ENCODE measurements at places on chromosomes 6 and 20.

GRCh38 chr6:119028091-119028490, 50.4 kb downstream of the FAM184A start:
- no peak for DNase-seq

DNA sequence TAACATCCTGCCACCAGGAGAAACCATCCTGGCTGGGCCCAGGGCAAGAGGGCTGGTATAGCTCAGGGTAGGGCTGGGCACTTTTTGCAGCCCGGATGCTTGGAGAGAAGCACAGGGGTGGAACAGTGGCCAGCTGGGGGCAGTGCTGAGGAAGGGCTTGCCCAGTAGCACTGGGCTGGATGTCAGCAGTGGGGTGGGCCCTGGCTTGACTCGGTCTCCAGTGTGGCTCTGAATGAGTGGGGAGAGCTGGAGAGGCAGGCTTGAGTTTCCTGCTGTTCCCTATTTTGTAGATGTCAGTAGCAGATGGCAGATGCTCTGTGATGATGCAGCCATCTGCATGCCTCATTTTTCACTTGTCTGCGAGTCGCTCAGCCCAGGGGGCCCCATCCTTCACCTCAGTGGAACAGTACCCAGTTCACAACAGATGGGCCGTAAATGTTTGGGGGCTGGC, 56.3 kb upstream of the TULP1 start:
- DNase-seq: no peak

DNA sequence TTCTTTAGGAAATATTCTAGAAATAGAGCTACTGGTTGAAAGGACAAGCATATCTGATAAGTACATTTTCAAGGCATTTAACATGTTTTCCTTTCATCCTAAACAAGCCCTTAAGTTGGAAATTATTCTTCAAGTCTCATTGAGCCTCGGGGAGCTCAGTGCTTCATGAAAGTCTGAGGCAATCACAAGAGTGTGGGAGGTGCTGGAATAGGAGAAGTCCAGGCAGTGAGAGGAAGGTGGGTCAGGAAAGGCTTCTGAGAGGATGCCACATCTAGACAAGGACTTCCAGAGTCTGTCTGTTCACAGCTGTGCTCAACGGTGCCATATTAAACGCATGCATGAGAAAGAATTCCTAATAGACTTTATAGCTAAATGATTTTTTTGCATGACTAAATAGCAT, 69.8 kb downstream of the CD83 start:
- no peak for DNase-seq

DNA sequence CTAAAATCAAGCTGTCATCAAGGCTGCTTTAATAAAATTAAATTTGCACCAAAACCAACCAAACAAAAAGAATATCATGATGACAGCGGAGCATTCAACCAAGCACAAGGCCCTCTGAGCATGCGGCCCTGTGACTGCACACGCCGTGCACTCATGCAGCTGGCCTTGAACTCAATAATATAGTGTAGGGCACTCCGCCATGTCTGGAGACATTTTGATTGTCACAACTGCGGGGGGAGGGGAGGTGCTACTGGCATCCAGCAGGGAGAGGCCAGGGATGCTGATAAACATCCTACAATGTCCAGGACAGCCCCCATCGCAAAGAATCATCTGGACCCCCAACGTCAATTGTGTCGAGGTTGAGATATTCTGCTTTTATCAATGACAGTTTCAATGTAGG, 9.7 kb downstream of the MOCS3 start:
- DNase-seq: no peak

- DNase-seq: no peak
Measured at GRCh38 chr6:24428615-24429014, 25.9 kb downstream of the MRS2 start.

DNA sequence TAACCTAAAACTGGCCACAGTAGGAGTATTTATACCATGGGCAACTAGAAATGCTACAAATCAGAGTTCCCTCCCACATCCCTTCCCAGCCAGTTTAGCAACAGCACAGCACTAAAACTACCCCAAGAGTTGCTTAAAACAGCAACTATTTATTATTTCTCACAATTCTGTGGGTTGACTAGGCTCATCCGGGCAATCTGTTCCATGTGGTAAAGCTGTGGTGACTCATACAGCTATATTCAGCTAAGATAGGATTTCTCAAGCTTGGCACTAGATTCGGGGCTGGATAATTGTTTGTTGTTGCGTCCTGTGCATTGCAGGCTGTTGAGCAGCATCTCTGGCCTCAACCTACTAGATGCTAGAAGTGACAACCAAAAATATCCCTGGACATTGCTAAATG, 8.6 kb upstream of the HECA start:
- DNase-seq: no peak

- no peak for DNase-seq
Measured at GRCh38 chr20:31576751-31577150, 28.3 kb upstream of the ID1 start.

- no peak for DNase-seq
Measured at GRCh38 chr20:8395956-8396355, 263.9 kb downstream of the PLCB1 start.

Data from H54 (cell line).